ENCODE measurements at places on chromosomes 16 and 17.

DNA sequence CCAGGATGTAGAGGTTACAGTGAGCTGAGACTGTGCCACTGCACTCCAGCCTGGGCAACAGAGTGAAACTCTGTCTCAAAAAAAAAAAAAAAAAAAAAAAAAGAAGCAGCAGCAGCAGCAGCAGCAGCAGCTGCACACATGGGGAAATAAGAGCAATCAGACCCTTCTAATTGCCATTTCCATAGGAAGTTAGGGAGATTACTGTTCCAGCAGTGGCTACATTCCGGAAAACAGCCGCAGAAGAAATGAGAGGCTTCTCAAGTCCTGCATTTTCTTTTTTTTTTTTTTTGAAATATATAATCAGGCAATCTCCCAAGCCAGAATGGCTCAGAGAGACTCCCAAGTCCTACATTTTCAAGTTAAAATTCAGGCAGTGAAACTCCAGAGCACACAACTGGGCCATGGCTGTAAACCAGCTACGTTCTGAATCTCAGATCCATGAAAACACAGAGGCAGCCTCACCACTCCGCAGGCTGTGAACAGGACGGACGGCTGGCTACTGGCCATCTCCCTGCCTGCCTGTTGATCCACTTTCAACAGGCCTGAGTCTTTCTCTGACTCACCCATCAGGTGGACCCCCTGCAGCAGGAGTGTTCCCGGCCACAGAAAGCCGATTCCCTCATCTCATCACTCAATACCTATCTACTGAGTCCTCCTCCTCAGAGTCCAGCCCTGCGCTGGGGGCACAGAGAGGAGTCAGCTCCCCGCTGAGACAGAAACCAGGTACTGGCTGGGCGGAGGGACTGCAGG, 15.0 kb downstream of the TRPV1 start:
- DNase-seq: no peak

DNA sequence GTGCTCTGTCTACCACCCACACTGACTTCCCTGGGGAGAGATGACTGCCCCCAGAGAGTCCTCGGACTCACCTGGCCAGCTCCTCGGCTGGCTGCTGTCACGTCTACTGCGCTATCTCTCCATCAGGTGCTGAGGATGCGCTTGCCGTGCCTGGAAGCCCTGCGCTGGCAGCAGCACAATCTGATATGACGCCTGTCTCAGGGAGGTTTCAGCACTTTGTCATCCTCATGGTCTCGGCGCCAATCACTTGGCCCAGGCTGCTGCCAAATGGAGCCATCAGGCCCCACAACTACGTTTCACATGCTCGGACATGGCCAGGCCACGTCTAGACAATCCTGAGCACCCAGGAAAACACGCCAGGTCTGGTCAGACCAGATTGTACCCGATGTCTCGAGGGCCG, 46.7 kb downstream of the FOXL1 start:
- no peak for DNase-seq

GRCh38 chr16:26005336-26005735, 313.6 kb downstream of the HS3ST4 start:
- no peak for DNase-seq

DNA sequence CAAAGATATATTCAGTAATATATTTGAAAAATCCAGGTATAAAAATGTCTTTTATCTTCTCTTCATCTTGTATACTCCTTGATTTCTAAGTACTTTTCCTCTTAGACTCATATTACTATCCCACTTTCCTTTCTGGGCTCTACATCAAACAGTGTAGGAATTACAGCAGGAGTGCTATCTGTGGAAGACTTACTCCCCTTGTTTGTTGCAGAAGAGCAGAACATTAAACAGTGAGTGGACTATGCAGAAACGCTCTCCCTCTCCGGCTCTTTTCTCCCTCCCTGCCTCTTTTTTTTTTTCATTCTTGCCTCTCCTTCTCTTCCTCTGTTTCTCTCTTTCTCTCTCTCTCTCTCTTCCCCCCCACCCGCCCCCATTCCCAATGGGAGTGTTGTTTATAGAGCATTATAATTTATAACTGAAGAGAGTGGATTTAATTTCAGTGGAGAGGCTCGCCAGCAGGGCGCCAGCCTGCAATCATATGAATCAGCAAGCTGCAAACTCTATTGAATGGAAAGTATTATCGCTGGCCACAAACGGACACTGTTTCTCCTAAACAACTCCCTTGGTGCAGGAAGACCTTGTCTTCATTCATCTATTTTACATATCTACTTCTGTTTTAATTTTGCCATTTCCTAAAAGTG, 242.3 kb upstream of the TBX2 start:
- DNase-seq: no peak

DNA sequence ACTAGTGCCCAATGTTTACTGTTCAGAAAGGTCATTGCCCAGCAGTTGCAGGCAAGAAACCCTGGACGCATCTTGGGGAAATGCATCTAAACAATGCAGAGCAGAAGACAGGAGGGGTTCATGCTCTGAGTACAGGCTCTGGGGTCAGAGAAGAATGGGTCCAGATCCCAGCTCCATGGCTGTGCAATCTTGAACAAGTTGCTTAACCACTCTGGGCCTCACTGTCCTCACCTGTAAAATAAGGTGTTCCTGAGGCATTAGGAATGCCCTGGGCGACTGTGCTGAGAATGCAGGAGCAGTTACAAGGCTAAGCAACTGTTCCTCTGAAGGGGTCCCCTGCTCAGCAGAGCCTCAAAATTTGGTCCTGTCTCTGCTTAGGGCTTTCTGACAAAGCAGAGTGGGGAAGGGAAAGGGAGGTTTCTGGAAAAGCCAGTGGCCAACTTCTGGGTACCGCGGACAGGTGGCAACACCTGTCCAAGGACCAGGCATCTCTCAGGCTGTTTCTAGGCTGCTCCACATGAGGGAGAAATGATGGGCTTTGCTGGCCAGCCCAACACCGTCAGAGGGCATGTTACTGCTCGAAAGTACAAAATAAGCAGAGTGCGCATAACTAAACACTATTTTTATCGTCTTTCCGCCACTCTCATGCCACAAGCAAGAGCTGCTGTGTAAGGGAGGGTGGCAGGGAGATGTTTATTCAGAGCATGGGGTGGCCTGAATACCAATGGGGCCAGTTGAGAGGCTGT, 176.8 kb downstream of the XYLT1 start:
- no peak for DNase-seq

GRCh38 chr17:48016112-48016511, 21.5 kb downstream of the COPZ2 start:
- DNase-seq: no peak

GRCh38 chr16:20084624-20085226, 11.0 kb upstream of the GPR139 start:
- no peak for DNase-seq

DNA sequence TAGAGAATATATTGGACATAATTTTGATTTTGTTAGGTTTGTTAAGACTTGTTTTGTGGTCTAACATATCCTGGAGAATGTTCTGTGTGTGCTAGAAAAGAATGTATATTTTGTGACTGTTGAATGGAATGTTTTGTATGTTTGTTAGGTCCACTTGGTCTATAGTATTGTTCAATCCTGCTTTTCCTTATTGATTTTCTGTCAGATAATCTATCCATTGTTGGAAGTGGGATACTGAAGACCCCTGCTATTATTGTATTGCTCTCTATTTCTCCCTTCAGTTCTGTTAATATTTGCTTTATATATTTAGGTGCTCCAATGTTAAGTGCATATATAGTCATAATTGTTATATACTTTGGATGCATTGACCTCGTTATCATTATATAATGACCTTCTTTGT, 33.0 kb upstream of the NKD1 start:
- DNase-seq: no peak

- DNase-seq: no peak
Observed at GRCh38 chr17:50556803-50557202, 3.7 kb upstream of the CACNA1G start.

DNA sequence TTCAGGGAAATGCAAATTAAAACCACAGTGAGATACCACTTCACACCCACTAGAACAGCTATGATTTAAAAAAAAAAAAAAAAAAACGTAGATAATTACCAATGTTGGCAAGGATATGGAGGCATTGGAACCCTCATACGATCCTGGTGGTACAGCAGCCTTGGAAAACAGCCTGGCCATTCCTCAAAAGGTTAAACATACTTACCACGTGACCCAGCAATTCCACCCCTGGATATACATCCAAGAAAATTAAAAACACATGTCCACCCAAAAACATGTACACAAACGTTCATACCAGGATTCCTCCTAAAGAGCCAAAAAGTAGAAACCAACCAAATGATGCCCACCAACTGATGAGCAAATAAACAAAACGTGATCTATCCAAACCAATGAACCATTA, 68.1 kb downstream of the GAS7 start:
- DNase-seq: no peak

- no peak for DNase-seq
Observed at GRCh38 chr16:4561596-4561995, 5.5 kb downstream of the C16orf96 start.

- no peak for DNase-seq
Observed at GRCh38 chr16:14070555-14070876, 603 bp upstream of the MRTFB start.

DNA sequence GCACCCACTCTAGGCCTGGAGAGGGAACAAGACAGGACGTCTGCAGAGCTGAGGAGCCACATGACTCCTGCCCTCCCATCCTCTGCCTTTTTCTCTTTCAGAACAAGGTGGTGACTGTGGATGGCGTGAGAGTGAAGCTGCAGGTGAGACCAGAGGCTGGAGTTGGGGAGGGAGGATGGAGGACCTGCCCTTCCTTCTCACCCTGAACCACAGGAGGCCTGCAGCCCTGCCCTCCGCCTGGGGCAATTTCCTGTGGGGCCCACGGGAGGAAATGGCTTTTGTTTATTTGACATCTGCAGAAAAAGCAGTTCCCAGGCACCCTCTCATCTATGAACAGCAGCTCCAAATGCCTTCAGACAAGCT, 5.1 kb downstream of the RAB37 start:
- DNase-seq: no peak

DNA sequence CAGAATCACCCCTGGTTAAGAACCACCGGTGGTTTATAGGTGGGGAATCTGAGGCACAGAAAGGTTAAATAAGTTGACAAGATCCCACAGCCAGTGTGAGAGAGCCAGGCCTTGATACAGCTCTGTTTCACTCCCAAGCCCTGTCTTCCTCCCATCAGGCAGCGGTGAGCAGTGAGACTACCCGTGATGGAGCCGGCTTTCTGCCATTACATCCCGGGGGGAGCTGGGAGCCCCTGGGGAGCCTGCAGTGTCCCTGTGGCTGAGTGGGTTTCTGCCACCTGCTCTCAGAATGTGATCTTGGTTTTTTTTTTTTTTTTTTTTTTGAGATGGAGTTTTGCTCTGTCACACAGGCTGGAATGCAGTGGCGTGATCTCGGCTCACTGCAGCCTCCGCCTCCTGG, 66.4 kb downstream of the ABCC1 start:
- DNase-seq: no peak

GRCh38 chr17:40364906-40365305, 369 bp upstream of the GJD3 start:
- DNase-seq: no peak

- no peak for DNase-seq
Observed at GRCh38 chr17:80146121-80147034, 550 bp downstream of the EIF4A3 start.

DNA sequence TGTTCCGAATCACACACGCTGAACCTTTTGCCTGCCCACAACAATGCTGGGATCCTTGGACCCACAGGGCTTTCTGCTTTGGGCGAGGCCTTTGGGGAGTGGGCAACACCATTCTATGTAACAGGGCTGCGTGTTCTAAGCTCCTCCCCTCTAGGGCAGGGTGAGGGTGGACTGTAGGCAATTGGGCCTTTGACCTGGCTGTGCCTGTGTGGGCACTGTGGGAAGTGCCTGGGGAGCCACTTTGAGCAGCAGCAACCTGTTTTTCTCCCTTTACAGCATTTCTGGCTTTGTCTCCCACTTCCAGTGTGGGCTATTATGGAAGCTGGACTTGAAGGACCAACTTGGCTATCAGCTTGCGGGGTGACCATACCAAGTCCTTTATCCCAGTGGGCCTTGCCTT, 128.9 kb upstream of the WSCD1 start:
- no peak for DNase-seq

DNA sequence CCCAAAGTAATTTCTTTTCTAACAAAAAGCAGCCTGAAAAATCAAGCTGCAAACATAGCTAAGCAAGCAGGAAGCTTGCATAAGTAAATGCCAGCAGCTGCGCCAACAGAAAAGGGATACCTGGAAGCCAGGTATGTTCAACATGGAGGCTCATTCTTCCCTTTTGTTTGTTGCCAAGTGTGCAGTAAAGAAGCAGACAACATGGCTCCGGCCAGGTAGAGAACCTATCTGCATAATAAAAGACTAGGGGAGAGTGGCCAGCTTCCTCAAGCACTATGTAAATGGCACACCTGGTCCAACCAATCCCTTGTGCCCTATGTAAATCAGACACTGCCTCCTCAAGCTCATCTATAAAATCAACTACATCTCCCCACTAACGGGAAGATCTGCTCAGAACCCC, 1407.0 kb downstream of the CDH11 start:
- no peak for DNase-seq

- DNase-seq: no peak
Observed at GRCh38 chr16:55189682-55190636, 134.0 kb upstream of the IRX6 start.

- no peak for DNase-seq
Observed at GRCh38 chr16:51922476-51922875, 624.5 kb downstream of the TOX3 start.

DNA sequence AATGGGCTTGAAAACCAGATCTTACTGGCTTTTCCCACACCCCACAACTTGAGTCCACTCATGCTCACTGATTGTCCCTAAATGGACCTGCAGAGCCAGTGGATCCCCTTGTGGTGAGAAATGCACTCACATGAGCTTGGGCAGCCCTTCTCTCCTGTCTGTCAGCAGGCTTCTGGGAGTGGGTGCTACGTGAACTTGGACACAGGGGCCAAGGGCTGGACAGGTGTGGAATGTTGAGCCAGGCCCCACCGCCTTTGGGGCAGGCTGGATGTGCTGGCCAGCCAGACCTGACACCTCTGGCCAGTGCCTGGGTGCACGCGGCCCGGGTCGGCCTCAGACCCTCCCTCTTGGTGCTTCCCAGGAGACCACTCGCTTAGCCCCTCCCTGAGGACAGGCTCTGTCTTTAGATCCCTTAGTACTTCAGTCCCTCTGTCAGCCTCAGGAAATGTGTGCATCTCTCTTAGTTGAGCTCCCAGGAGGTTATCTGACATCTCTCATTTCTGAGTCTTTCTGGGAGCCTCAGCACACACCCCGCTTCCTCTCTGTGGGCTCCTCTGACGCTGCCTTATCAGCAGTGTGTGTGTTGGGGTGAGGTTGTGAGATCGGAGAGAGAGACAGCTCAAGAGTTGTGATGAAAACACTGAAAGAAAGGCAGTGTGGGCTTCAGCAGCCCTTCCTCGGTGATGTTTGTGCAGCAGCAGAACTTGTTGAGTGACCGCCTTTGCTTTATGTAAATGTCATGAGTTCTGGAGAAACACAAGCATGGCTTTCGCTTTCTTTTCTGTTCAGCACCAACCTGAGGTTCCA, 117.0 kb downstream of the RAB11FIP4 start:
- DNase-seq: peak; percentile 53

Data from activated CD4-positive, alpha-beta T cell treated with anti-CD3 and anti-CD28 coated beads, Interleukin-2, amount 50 U/mL, for 4 hours (primary cell).